ENCODE measurements at places on chromosomes 4 and X. TPM values are rescaled to one million over a fixed set of nuclear protein-coding genes. Genes with fewer than 3 reads are reported as not detected.

The TRIM61 gene
- polyA plus RNA-seq: 1.4 TPM

The SH2D1A gene
- 38.6 TPM for polyA plus RNA-seq

The AREG gene
- polyA plus RNA-seq: 0.98 TPM

The ENPEP gene
- not detected for polyA plus RNA-seq

The SSX2B gene
- polyA plus RNA-seq: not detected

The CENPC gene
- polyA plus RNA-seq: 18.6 TPM

The SERTM2 gene
- not detected for polyA plus RNA-seq

The HS6ST2 gene
- not detected for polyA plus RNA-seq

The SATL1 gene
- polyA plus RNA-seq: not detected

The TRIM75 gene
- not detected for polyA plus RNA-seq

The S100P gene
- polyA plus RNA-seq: not detected

GRCh38 chrX:10055430-10055829, 88.3 kb downstream of the CLDN34 start:
- DNase-seq: no peak

- no peak for DNase-seq
Observed at GRCh38 chr4:69322055-69322454, 41.8 kb downstream of the UGT2B28 start.

DNA sequence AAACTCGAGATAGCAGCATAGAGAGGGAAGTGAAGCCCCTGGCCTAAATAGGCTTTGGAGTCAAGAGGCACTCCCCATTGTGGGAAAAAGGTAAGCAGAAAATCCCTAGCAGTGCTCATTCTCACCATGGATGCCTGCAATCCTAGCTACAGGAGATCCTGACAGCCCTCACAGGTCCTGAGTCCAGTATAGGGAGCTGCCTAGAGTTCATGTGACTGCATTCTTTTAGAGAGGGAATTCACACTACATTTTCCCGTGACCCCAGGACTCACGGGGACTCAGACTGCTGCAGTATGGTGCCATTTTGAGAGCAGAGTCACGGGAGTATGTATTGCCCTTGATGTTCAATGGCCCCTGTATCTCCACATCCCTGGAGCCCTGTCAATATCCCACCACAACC, 82.4 kb downstream of the MAGED1 start:
- DNase-seq: no peak

GRCh38 chr4:81590596-81590995, 118.9 kb upstream of the RASGEF1B start:
- DNase-seq: no peak

- no peak for DNase-seq
Observed at GRCh38 chr4:26717332-26717731, 133.4 kb downstream of the TBC1D19 start.

DNA sequence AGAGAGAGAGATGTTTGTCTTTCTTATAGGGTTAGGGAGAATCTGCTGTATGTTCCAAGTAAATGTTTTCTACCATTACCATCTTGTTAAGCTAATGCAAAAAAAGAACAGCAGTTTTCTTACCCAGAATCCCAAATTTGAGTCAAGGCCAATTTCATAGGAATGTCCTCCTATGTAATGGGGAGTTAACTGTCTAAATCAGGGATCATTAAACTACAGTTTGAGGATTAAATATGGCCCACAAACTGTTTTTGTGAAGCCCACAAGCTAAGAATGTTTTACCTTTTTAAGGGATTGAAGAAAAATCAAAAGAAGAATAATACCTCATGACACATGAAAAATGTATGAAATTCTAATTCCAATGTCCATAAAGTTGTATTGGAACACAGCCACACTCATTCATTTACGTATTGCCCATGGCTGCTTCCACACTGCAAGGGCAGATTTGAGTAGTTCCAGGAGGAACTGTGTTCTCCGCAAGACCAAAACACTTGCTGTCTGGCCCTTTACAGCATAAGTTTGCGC, 113.2 kb upstream of the SPRY1 start:
- DNase-seq: no peak

DNA sequence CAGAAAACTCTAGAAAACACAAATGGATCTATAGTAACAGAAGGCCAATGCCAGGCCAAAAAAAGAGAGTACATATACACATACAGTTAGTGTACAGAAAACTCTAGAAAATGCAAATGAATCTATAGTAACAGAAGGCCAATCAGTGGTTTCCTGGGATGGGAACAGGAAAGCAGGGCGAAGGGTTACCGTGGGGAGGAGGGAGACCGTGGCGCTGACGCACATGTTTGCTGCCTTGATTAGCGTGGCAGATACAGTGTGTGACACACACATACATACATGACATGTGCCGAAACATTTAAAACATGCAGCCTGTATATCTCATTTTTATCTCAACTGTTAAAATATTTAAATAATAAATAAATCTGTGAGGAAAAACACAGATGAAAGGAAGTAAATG, 14.7 kb downstream of the GAK start:
- DNase-seq: no peak

DNA sequence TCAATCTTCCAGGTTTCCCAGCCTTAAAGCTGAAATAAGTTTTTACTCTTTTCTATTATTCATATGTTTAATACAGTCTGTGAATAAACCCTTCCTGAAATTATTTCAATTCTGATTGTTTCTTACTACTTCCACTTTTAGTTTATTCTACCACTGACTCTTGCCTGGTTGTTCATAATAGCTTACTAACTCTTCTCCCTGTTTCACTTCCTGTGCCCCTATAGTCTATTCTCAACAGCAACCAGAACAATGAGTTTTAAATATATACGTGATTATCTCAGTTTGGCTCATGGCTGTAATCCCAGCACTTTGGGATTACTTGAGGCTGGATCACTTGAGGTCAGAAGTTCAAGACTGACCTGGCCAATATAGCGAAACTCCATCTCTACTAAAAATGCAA, 408.0 kb upstream of the SPOCK3 start:
- DNase-seq: no peak

DNA sequence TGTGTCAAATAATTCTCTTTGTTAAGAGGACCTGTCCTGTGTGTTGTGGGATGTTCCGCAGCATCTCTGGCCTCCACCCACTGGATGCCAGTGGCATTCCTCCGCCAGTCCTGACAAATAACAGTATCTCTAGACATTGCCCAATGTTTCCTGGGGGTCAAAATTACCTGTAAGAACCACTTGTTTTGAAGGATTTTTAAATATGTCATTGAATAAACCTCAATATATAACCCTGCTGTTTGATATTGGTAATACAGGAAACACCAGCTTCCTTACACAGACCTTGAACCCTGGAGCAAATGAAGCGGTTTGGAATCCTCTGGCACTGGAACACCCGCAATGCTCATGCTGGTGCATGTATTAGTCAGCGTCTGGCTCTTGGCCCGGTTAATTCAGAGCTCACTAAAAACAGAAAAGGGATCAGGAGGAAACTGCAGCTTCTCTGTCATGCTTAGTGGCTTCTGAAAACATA, 101.3 kb downstream of the TBL1X start:
- no peak for DNase-seq

- DNase-seq: no peak
Observed at GRCh38 chrX:14015294-14015693, 14.4 kb downstream of the GEMIN8 start.

DNA sequence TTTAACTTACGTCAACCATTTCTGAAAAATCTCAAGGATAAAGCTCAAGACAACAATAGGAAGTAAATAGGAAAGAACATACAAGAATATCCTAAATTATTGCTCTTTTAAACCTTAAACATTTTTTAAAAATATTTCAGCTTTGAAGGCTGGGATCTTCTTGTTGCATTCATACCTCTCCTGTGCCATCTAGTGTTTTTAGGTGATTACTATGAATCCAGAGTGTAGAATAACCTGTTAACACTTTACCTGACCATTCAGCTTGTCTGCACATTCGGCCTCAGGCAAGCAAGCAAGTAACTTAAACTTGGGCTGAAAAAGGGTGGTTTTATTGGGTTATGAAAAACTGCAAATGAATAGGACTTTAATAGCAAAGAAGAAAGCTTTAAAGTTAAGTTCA, 507.8 kb upstream of the INTU start:
- no peak for DNase-seq

DNA sequence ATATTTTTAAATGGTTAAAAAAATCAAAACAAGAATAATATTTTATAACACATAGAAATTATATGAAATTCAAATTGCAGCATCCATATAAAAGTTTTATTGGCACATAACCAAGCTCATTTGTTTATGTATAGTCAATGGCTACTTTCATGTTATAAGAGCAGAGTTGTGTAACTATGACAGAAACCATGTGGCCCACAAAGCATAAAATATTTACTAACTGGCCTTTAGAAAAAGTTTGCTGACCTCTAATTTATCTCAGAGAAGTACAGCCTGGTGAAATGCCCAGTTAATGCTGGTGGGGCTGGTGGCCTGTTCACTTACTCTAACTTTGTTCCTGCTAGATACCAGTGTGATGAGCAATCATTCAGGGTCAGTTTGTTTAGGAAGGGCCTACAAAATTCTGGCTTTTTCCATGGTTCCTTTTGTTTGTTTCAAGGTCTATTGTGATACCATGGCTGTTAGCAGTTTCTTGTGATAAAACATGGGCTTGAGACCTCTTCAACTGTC, 104.6 kb downstream of the PPP1R2C start:
- no peak for DNase-seq

DNA sequence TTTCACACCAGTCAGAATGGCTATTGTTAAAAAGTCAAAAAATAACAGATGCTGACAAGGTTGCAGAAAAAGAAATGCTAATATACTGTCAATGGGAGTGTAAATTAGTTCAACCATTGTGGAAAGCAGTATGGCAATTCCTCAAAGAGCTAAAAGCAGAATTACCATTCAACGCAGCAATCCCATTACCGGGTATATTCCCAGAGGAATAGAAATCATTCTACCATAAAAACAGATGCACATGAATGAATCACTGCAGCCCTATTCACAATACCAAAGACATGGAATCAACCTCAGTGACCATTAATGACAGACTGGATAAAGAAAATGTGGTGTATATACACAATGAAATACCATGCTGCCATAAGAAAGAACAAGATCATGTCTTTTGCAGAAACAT, 243.0 kb downstream of the STPG2 start:
- no peak for DNase-seq

GRCh38 chrX:9677098-9677739, 88.4 kb downstream of the GPR143 start:
- no peak for DNase-seq

- peak; percentile 17 for DNase-seq
Observed at GRCh38 chr4:128220286-128221235, 67.1 kb downstream of the PGRMC2 start.

GRCh38 chrX:49760290-49760890, 64.6 kb upstream of the PAGE1 start:
- no peak for DNase-seq

GRCh38 chrX:48626401-48627298, 29.4 kb downstream of the WDR13 start:
- no peak for DNase-seq

- DNase-seq: no peak
Observed at GRCh38 chr4:151887031-151887815, 126.4 kb upstream of the GATB start.

All from naive thymus-derived CD8-positive, alpha-beta T cell (primary cell).